Fibroblast of upper back skin (primary cell): ENCODE measurements at places on chromosomes 2 and 18.

DNA sequence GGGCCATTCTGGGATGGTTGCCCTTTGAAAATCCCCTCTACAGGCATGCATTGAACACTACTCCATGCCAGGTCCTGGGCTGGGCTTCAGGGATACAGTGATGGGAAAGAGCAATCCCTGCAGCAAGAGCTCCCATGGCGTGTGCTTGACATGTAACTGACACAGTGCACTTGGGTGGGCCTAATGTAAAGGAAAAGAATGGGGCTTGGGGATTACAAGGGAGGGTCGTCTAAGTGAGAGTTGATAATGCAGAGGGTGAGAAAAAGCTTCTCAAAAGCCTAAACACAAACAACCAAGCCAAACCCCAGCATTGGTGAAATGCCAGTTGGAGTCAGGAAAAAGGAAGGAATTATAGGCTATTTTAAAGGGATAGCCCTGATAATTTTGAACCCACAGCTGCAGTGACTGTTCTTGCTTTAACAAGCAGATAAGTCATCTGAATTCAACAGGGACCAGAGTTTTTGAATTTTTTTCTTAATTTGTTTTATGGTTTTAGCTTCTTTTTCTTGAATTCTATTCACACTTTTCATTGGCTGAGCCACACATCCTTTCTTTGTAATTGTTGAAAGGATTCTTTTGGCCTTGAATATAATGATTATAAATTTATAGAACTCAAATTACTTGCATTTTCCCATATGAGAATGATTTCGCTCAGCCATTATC lies 308.7 kb downstream of the LPIN1 start:
- DNase-seq = no peak

DNA sequence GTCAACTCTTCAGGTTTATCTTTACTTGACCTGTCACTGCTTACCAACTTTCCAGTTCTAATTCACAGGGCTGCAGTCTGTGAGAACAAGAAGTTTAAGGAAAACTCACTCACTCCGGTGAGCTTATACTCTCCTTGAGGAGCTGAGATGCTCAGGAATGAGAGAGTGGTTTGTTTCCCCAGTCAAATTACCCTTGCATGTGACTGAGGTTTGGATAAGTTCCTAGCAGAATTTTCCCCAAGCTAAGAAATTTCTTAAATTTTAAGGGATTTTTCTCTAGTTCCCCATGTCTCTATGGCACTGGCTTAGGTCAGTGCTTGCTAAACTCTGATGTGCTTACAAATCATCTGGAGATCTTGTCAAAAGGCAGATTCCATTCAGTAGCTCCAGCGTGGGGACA lies 12.8 kb upstream of the CCDC85A start:
- DNase-seq = no peak

GRCh38 chr2:103809415-103809814 lies 1044.5 kb upstream of the POU3F3 start:
- DNase-seq = peak; percentile 55

- DNase-seq = no peak
These were observed 11.2 kb downstream of the CWC22 start for GRCh38 chr2:179995741-179996515.

GRCh38 chr18:57776354-57776753 lies 26.8 kb downstream of the ATP8B1 start:
- no peak for DNase-seq

GRCh38 chr2:105772362-105772761 lies 27.6 kb downstream of the NCK2 start:
- no peak for DNase-seq

DNA sequence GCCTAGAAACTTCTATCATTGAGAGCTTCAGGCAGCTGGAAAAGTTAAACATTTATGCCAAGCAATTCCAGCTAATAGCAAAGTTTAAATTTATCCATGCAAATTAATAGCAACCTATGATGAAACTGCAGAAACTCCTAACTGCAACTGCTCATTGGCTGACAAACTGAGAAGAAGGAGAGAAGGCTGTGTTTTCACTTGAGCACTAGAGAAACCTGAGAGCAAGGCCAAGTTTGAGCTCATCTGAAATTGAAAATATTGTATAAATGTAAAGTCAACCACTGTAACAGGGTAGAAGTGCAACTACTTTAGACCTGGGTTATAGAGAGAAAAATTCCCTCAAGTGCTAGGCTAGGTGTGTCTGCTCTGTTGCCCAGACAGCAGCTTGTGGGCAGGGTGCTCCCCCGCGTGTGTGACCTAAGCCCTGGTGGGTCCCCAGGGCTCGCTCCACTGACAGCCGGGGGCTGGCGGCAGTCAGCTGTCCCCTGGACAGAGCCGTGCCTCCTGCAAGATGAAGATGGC lies 50.2 kb downstream of the CABYR start:
- no peak for DNase-seq

DNA sequence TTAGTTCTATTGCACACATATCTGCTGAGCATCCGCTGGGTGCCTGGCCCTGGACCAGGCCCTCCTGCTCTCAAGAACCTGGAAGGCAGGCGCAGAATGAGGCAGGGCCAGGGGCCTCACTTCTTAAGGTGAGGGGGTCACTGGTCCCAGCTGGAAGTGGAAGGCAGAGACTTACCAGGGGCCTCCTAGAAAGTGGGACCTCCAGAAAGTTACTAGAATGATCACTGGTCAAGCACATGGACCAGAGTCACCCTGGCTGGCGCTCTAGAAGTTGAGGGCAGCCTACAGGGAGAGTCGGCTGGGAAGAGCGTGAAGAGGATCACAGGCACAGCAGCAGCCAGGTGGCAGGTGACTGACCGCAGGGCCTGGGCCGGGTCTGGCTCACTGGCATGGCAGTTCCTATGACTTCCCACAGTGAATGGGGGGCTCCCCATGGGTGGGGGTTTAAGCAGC lies 26.1 kb upstream of the MAL start:
- DNase-seq = no peak

DNA sequence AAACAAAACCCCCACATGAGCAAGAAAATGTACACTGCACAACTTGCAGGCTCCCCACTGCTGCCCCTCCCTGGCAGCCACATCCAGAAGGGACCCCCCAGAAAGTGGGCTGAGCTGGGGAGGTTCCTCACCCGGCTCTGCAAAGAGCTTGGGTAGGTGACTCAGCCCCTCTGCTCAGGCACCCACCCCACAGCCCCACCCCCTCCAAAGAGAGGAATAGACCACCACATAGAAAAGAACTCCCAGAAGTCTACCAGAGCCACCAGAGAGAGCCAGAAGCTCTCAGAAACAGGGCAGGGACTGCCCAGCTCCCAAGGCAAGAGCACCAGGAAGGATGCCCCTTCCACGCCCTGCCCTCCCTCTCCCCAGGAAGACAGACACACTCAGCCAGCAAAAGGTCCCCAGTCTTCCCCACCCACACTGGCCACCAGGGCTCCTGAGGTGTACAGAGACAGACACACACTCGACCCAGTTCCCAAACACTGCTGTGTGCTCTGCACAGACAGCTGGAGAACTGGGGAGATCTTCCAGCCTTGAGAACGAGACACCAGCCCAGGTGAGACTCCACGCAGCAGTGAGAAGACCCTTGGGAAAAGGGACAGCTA lies 28.2 kb downstream of the BIN1 start:
- no peak for DNase-seq

- no peak for DNase-seq
These were observed 4.0 kb downstream of the NT5DC4 start for GRCh38 chr2:112724591-112725525.

DNA sequence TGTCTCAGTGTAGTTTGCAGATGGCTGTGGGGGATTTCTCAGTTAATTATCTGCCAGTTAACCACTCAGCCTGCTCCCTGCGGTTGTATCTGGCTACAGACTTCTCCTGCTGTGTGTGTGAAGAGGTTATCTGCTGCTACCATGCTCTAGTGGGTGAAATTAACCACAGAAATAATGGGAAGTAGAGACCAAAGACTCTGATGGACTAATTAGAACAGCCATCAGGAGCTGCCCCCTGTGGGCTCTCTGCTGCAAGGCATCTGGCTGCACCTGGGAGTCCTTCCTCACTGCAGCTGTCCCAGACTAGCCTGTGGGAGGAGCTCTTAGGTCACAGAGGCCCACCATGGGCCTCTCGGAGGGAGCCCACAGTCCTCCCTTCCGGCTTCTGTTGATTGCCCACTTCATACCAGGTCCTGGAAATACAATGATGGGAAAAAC lies 66.6 kb downstream of the CTIF start:
- DNase-seq = peak; percentile 38

- DNase-seq = no peak
These were observed 35.4 kb upstream of the COL6A3 start for GRCh38 chr2:237449193-237449881.

GRCh38 chr2:74499267-74499939 lies at the start of gene LBX2:
LBX2 (minus strand) TSS chr2:74499603; CDS start chr2:74499537, 66 bp downstream.
- DNase-seq = no peak

GRCh38 chr2:39647104-39647765 lies 18.5 kb upstream of the TMEM178A start:
- no peak for DNase-seq

- DNase-seq = no peak
These were observed 158.6 kb downstream of the SMAD7 start for GRCh38 chr18:48792141-48792540.

DNA sequence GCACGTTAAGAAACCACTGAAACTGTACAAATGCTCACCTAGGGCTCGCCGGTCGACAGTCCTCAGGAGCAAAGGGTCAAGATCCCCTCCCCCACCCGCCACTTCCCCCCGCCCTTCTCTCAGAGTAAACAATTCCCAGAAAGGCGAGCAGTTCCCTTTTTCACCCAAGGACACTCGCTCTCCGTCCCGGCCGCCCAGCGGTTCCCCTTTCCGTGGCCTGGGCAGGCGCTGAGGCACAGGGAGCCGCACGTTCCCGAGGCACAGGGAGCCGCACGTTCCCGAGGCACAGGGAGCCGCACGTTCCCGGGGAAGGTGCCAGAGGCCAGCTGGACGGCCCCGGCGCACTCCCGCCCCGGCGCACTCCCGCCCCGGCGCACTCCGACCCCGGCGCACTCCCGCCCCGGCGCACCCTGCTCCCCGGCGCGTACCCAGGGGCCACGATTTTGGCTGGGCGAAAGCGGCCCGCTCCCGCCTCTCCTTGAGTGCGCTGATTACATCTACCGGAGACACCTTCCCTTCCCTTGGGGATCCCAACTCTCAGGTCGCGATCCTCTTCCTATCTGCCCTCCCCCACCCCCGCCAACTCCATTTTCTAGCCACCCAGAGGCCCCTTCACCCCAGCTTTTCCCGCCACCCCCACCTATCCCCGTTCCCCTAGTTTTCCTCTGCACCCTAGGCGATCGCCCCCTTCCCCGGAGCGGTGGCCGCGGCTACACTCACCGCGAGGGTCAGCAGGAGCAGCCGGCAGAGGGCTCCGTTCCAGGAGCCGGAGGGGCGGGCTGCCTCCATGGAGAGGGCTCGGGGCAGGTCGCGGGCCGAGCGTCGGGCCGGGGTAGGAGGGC lies 817 bp downstream of the DSC2 start:
- DNase-seq = peak; percentile 4

DNA sequence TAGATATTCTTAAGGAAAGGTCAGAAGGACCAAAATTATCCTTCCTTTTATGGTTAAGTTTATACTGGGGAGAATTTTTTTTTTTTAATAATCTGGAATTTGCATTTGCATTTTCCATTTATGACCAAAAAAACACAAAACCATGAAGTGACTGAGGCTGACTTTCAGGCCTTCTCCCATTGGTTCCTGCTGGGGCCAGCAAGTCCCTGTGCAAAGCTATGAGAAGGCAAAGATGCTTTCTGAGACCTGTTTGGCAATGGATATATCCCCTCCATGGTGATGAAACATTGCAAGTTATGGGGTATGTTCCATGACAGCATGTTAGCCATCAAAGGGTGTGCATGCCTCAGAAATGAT lies 60.8 kb downstream of the KIAA2012 start:
- peak; percentile 86 for DNase-seq

- no peak for DNase-seq
These were observed 18.3 kb upstream of the GREB1 start for GRCh38 chr2:11515490-11515981.

DNA sequence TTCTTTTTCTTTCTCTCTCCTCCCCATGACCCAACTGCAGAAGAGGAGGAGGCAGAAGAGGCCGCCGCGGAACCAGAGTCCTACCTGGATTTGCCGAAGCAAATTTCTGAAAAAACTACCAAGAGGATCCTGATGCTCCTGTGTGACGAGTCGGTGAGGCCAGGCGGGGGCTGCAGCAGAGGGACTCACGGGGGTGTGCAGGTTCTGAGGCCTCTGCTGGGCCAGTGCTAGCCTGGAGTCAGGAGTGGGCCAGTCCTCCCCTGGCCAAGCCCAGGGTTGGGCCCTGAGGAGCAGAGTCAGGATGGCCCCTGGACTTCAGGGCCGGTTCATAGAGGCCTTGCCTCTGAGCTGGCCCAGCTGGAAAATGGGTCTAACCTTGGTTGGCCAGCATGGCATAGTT lies 29.3 kb downstream of the OTOF start:
- DNase-seq = no peak

- peak; percentile 32 for DNase-seq
These were observed 138.0 kb upstream of the KLHL14 start for GRCh38 chr18:32910694-32911296.

DNA sequence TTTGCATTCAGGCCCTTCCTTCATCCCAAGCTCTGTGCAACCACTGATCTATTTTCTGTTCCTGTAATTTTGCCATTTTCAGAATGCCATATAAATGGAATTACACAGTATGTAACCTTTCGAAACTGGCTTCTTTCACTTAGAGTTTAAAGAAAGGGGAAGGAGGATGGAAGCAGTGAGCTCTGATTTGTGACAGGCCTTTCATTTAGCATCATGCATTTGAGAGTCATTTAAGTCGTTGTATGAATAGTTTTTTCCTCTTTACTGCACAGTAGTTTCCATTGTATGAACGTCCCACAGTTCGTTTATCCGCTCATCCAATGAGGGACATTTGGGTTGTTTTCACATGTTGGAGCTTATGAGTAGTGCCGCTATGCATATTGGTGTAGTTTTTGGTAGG lies 67.0 kb downstream of the LBH start:
- no peak for DNase-seq

DNA sequence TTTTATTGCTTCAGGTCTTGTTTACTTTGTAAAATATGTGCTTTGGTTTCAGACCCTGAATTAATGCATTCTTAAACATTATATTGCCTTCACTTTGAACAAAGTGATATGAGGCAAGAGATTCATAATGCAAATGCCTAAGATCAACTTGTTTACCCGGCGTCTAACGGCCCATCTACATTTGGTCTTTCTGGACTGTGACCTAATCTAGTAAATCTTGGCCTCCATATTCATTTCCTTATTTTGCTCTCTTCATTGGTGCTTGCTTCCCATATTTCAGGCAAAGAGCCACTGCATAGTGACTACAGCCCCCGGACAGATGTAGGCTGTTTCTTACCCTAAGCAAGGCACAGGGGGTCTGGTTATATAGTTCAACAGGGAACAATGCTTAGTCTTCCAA lies 53.0 kb upstream of the SLC39A10 start:
- DNase-seq = no peak

GRCh38 chr2:41061356-41061755 lies 609.5 kb upstream of the SLC8A1 start:
- DNase-seq = peak; percentile 91

DNA sequence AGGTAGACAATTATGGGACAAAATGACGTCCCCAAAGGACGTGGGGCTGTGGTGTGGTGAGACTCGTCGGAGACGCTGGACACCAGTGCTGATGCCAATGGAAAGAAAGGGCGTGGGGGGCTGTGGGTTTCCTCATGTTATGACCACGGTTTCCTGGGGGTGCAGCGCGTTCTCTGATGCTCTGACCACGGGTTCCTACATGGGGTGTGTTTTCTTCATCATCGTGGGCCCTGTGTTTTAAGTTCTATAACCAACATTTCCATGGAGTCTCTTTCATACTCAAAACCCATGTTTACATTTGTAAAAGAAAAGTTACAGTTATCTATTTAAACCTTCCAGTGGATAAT lies 141.6 kb downstream of the RTP5 start:
- DNase-seq = no peak
